NCI-H2171 (cell line): ENCODE measurements at places on chromosomes 13 and 19.

GRCh38 chr13:98794498-98794897 lies 42.0 kb upstream of the SLC15A1 start:
- DNase-seq: no peak

- no peak for DNase-seq
These were observed 320.1 kb upstream of the SLC10A2 start for GRCh38 chr13:103386341-103386740.

DNA sequence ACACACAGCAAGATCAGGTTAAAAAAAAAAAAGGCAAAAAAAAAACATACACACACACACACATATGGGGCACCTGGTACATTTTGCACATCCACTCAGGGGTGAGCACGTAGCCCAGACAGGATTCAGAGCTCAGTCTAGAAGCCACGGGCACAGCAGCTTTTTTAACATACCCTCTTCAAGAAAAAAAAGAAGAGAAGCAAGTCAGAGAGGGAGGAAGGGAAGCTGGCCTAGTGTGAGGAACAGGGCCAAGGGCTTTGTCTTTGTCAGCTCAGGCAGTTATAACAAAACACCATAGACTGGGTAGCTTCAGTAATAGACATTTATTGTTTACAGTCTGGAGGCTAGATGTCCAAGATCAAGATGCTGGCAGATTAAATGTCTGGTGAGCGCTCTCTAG lies 2.3 kb upstream of the TPM4 start:
- DNase-seq: no peak

- no peak for DNase-seq
These were observed 131.0 kb upstream of the FNDC3A start for GRCh38 chr13:48844676-48845075.

- no peak for DNase-seq
These were observed 9.0 kb downstream of the TNFSF14 start for GRCh38 chr19:6660930-6661329.
